ENCODE measurements at places on chromosomes 5 and 9. TPM values are rescaled to one million over a fixed set of nuclear protein-coding genes. Genes with fewer than 3 reads are reported as not detected.

FGD3 gene
- 16.6 TPM for total RNA-seq

IFNB1 gene
- not detected for total RNA-seq

PTGS1 gene
- 1.4 TPM for total RNA-seq

SNAPC3 gene
- 75.0 TPM for total RNA-seq

IFNA21 gene
- not detected for total RNA-seq

LAMC3 gene
- 3.7 TPM for total RNA-seq

BARHL1 gene
- total RNA-seq, result 0.69 TPM

EPB41L4B gene
- total RNA-seq, result 19.8 TPM

MLANA gene
- total RNA-seq, result not detected

GALT gene
- total RNA-seq, result 42.7 TPM

HMGCR gene
- total RNA-seq, result 298 TPM
